ENCODE measurements at places on chromosomes 7 and 10. TPM values are rescaled to one million over a fixed set of nuclear protein-coding genes. Genes with fewer than 3 reads are reported as not detected.

DNA sequence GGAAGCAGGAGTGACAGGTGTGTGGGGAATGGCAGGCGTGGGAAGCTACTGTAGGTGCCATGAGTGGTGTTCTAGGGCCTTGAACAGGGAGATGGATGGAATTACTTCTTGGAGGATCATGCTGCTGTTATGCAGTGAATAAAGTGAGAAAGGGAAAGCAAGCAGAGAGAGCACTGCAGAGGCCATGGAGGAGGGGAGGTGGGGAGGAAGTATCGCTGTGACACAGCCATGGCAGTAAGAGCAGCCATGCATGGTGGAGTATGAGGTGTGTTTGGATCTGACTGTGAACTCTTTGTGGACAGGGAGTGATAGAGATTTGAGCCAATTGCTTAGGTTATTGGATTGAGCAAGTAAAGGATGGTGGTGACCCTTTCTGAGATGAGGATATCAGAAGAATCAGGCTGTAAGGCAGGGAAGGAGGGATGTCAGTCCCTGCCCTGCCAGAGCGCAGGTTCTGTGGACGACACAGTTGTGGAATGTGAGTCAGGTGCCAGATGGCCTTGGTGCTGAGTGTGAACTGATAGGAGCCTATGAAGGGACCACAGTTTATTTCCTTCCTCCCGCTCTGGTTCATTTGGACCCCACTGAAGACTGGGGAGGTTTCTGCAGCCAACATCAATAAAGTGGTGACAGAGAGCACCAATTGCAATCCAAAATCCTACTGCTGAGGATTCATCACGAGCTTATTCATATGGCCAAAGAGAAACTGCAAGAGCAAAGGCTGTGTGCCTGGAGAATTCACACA is 105.5 kb upstream of the TMEM72 start:
- DNase-seq, result no peak

- DNase-seq, result no peak
Observed at GRCh38 chr10:45023426-45023825, 22.7 kb downstream of the ZNF22 start.

DNA sequence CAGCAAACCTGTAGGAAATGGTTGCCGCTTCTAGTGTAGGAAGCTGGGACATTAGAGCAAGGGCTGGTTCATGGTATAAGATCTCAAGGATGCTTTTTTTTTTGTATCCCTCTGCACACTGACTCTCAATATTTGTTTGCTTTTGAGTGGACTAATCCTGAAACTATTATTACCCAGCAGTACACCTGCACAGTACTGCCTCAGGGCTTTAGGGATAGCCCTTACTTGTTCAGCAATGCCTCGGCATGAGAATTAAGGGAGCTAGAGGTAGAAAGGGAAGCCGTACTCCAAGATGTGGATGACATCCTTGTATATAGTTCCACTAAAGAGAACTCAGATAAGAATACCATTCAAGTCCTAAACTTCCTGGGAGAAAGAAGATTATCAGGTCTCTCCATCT is 70.5 kb downstream of the COPG2 start:
- DNase-seq, result no peak

The ASB10 gene
- 8.2 TPM for total RNA-seq

The UBTD1 gene
- total RNA-seq, result 22.6 TPM

All from left cardiac atrium (tissue), 4 donors.